ENCODE measurements at places on chromosomes 12 and 14. TPM values are rescaled to one million over a fixed set of nuclear protein-coding genes. Genes with fewer than 3 reads are reported as not detected.
A peak's percentile ranks its signal among the peaks of the same experiment; 100 is the strongest.

- DNase-seq: no peak
These were observed 145.6 kb downstream of the DYRK2 start for GRCh38 chr12:67794161-67794560.

The NRDE2 gene
- total RNA-seq: 49.6 TPM

- DNase-seq: no peak
These were observed 352.5 kb upstream of the CCDC196 start for GRCh38 chr14:66133666-66134065.

The TAS2R10 gene
- 0.64 TPM for total RNA-seq

The TESPA1 gene
- total RNA-seq: 67.2 TPM

The ACOT4 gene
- total RNA-seq: 0.84 TPM

The LRRC43 gene
- 1.1 TPM for total RNA-seq

DNA sequence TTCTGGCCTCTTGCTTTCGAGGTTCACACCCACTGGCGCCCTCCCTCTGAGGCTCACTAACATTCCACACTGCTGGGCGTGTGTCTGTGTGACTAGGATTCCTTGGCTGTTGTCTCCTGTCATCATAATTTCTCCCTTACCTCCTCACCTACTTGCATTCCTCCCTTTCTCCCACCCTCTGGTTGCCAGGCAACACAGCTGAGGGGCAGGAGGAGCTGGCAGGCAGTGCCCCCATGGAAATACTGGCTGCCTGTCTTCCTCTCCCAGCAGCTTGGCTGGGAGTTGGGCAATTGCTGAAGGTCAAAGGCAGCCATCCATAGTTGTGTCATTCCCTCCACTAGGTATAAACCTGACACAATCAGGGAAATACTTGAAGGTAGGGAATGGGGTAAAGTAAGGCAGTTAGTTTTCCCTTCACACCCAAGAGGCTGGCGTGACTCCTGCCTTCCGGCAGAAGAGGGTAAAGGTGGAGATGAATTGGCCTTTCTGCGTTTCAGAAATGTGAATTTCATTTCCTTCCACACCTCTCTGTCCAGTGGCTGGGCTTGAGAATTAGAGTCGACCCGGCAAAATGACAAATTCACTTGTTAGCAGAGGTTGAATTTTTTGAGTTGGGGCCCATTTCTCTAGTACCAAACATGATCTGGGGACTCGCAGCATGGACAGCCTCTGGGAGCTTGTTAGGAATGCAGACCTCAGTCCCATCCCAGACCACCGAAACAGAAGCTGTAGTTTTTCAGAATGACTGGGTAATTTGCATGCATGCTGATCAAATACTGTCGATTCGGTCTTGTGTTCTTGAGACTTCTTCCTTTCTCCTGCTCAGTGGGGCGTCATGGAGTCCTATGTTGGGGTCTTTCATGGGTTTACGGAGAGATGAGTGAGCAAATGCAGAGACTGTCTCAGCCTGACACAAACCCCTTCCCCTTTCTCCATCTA is 24.3 kb upstream of the EMP1 start:
- no peak for DNase-seq

The CBLN3 gene
- 10.9 TPM for total RNA-seq

GRCh38 chr14:55979096-55979495 is 139.1 kb upstream of the PELI2 start:
- no peak for DNase-seq

DNA sequence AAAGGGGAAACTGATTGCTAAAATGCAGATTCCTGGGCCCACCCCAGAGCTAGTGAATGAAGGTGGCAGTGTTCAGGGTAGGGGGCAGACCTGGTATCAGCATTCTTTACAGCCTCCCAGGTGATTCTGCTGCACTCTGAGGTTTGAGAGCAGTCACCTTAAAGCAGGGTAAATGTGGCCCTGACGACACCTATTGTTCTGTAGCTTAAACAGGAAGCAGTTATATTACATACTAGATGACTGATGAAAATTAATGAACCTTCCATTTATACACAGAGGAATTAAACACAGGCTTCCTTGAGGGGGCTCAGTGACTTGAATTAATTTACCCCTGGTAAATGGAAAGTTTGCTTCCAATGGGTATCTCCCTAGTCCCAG is 25.3 kb downstream of the NUAK1 start:
- DNase-seq: peak; percentile 29

The PLEKHD1 gene
- 0.14 TPM for total RNA-seq

DNA sequence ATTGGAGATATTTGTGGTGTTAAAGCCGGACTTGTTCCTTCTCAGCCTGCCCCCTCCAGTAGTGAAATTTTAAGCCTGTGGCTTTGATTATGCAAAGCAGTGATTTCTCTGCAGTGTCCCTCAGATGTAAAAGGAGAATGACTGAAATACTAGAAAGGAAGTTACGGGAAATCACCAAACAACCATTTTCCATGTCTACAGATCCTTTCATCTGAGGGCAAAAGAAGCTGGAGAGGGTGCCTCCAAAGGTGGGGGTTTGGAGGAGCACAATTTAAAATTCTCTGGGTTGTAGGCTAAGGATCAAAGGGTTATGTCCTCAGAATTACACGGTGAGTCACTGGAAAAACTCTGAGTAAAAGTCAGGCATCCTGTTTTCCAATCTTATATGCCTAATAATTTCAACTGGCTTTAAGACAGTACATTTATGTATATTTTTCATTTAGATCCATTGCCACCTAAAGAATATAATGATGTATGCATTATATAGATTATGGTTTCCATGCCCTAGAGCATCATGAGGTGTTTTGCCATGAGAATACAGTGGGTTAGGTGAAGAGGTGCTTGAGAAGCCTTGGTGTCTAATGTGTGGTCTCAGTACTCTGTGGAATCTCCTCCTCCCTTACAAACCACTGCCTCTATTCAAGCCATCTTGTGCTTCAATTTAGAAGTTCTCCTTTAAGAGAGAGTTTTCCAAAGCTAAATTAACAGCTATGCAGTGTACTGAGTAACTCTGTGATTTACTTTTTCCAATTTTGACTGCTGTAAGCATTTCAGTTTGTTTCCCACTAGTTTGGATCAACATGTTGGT is 362.1 kb downstream of the RAD51B start:
- DNase-seq: no peak

DNA sequence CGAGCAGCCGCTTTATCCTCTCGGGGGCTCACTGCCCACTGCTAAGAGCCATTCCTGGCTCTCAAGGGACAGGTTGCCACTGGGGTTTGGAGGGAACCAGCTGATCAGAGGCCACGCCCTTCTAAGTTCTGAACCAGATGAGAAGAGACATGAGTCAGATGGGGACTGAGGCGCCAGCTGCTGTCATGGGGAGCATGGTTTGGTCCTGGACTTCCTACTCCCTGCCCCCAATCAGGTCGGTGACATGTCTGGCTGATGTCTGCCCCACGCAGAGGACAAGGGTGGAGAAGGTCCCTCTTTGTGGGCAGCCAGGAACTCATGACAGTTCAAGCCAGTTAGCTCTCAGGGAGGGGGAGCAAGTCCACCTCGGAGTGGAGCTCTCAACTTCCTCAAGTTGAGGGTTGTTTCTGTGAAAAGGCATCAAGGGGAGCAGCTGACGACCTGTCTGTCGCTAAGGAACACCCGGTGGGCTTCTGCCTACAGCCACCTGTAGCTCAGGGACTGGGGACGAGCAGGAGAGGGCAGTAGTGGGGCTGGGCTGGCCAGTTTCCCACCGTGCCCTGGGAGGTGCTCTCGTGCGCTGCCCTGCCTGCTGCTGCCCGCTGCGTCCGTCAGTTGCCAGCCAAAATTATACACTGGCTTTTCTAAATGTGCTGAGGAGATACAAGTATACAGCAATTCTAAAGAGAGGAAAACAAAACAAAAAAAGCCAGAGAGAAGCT is 20.5 kb downstream of the PSMC1 start:
- no peak for DNase-seq

DNA sequence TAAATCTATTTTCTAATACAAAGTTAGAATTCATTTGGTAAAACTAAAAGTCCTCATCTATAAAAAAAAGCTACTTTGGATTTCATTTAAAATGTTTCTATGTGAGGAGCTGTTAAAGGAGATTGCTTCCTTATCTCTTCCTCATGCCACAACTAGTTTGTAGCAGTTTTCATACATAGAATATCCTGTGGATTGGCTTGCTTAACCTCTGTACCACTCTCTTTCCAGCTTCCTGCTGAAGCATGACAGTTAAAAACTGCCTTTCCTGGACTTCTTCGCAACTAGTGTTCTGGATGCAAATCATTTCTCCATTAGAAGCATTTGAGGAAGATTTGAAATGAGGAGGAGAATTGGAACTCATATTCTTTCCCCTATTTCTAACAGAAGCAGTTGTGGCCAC is 49.6 kb downstream of the ST8SIA1 start:
- DNase-seq: no peak

DNA sequence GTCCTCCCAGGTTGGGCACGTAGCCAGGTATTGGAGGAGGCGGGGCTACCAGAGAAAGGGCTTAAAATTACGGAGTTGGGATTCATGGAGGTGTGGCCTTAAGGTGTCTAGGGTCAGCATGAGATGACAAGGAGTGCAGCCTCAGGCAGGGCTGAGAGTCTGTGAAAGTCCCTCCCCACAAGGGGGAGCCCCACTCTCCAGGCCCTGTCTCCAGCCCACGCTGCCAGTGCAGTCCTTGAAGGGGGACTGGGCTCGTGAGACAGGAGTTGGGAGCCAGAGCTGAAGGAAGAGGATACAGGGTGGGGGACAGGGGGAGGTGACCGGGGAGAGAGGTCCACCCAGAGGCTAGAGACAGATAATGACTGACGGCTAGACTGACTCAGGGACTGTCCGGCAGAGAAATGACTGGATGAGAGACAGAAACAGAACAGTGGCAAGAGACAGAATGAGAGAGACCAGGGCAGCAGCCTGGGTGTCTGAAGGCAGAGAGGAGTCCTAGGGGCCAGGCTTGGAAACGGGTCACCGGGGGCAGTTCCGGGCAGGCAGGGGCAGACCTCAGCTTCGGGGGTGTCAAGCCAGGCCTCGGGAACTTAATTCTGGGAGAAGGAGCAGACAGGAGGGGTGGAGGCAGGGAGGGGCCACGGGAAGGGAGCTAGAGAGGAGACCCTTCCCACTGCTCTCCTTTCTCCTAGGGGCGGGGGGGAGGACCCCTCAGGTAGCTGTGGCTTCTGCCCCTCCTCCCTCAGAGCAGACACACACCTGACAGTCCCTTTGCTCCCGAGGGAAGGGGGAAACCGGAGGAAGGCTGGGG is 970 bp downstream of the CDH24 start:
- peak; percentile 81 for DNase-seq

DNA sequence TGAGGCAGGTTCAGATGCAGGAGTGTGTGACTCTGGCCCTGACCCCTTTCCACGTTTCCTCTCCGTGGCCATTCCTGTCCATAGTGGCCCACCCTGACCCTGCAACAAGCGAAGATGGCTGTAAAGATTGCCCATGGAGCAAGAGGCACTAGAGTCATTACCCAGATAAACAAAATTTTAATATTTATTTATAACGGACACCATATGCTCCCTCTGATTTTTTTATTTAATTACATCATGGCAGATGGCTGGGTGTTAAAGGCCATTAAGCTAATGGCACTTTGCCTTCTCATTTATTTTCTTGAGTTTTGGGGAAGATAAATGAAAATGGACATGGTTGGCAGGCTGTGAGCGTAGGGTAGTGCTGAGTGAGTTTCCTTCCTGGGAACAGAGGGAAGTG is 58.7 kb downstream of the WSCD2 start:
- no peak for DNase-seq
